Stimulated activated CD8-positive, alpha-beta memory T cell treated with anti-CD3 and anti-CD28 coated beads, Interleukin-12 subunit alpha, Interleukin-12 subunit beta, amount 100 ng/mL, for 1 hour (primary cell): ENCODE measurements at places on chromosomes 6 and 20.

DNA sequence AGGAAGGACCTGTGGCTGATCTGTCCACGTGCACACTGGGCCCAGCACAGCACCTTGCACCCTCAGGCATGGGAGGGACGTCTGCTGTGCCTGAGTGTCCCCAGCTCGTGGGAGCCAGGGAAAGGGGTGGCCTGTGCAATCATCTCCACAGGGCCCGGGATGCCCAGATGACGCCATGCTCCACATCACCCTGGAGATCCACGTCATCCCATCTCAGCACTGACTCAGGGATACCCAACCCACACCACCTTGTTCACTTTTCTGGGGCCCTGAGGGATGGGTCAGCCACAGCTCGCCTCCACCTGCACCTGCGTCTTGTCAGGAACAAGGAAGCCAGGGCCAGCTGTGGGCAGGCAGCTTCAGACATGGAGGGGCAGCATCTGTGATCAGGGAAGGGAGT, 48.2 kb downstream of the RAB44 start:
- DNase-seq: no peak

- DNase-seq: no peak
Observed at GRCh38 chr6:84409911-84410310, 182.5 kb upstream of the CEP162 start.

DNA sequence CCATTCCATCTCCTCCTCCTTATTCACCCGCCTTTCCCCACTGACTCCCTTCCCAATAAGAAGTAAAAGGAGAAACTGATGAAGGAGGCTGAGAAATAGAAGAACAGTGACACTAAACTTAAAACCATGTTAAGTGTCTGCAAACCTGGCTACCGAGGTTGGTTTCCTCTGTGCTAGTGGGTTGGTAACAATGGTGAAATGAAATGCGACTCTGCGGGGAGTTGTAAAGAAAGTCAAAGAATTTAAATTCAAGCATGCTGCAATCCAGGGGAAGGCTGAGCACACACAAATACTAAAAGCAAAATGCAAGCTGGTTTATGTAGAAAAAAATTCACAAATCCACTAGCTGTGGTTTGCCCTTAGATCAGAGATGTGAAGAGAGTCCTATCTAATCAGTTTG, 155.2 kb upstream of the PDE10A start:
- no peak for DNase-seq

DNA sequence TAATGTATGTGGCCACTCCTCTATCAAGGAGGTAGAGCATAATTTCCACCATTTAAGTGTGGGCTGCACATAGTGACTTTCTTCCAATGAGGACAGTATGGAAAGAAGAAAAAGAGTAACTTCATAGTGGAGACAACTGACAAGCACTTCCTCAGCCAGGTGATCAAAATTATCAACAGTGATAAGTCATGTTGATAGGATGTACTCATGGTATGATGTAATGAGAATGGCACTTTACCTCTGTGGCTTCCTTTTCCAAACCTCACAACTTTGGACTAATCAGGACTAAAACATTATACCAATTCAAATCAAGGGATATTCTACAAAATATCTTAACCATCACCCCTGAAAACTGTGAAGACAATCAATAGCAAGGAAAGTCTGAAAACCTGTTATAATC, 302.3 kb upstream of the CITED2 start:
- DNase-seq: no peak

DNA sequence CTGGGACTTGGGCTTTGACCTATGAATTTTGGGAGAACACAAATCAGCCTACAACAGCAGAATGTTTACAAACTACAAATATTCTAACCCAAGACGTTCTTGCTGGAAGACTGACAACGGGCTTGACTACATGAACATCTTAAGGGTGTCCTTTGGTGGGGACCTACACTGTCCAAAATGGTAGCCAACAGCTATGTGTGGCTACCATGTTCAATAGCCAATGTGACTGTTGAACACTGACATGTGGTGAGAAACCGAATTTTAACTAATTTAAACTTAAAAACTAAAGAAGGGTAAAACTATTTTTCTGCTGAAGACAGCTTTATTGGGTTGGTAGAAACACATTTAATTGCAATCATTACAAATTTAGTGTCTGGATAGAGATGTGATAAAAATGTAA, 30.1 kb downstream of the LINC00237 start:
- DNase-seq: no peak

DNA sequence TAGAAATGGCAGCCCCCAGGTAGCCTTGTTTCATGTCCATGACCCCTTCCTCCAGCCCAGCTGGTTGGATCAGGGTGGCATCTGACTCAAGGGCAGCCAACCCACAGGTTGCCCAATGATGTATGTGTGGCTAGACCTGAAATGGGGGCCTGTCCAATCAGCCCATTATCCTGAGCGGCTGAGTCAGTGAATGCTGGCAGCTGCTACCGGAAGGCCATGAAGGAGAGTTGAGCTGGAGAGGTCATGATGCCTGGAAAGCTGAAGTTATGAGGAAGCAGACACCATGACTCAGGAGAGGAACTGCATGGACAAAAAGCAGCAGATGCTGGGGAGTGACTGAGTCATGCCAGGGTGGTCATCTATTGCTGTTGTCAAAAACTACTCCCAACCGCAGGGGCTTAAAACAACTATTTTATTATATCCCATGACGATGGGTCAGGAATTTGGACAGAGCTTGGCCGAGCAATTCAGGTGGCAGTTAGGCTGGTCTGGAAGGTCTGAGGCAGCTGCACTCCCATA, 67.3 kb downstream of the MDGA1 start:
- DNase-seq: no peak
